Right cardiac atrium (tissue), 5 donors: ENCODE measurements at places on chromosomes 3 and 15. TPM values are rescaled to one million over a fixed set of nuclear protein-coding genes. Genes with fewer than 3 reads are reported as not detected.

The CPN2 gene
- polyA plus RNA-seq: 0.07 TPM

The FGF7 gene
- 21.3 TPM for polyA plus RNA-seq

The SERPINI2 gene
- 1.3 TPM for polyA plus RNA-seq

The C2CD4A gene
- 0.02 TPM for polyA plus RNA-seq

The LYSMD4 gene
- 13.2 TPM for polyA plus RNA-seq

The CD80 gene
- 0.14 TPM for polyA plus RNA-seq

The PLAAT1 gene
- polyA plus RNA-seq: 12.4 TPM

The HRG gene
- not detected for polyA plus RNA-seq

The CNTN4 gene
- polyA plus RNA-seq: 1.9 TPM

The SPESP1 gene
- polyA plus RNA-seq: 4.9 TPM

The MGA gene
- 4.2 TPM for polyA plus RNA-seq

The GOLGA8G gene
- not detected for polyA plus RNA-seq

The TMEM40 gene
- 5.2 TPM for polyA plus RNA-seq
